Lower leg skin (tissue), 4 donors: ENCODE measurements at places on chromosomes 4 and X. TPM values are rescaled to one million over a fixed set of nuclear protein-coding genes. Genes with fewer than 3 reads are reported as not detected.
A peak's percentile ranks its signal among the peaks of the same experiment; 100 is the strongest.

DNA sequence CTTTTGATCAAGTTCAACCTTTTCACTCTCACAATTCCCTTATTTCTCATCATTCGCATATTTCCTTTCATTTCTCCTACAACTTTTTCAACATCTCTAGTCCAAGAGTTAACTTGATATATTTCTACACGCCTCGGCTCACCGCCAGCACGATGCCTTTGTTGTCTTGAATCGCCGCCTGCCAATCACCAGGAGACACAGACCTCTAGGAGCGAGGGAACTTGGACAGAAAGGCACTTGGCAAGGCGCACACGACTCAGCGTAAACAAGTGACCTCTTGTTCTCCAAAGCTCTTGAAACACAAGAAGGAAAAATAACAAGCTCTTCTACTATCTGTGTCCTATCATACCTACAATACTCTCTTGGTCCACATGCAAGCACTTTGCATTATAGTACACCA is 27.1 kb upstream of the RBMX start:
- peak; percentile 82 for DNase-seq

MSX1 gene
- 2.2 TPM for total RNA-seq

GRCh38 chrX:107730298-107730655 is 45.3 kb downstream of the TSC22D3 start:
- no peak for DNase-seq

DNA sequence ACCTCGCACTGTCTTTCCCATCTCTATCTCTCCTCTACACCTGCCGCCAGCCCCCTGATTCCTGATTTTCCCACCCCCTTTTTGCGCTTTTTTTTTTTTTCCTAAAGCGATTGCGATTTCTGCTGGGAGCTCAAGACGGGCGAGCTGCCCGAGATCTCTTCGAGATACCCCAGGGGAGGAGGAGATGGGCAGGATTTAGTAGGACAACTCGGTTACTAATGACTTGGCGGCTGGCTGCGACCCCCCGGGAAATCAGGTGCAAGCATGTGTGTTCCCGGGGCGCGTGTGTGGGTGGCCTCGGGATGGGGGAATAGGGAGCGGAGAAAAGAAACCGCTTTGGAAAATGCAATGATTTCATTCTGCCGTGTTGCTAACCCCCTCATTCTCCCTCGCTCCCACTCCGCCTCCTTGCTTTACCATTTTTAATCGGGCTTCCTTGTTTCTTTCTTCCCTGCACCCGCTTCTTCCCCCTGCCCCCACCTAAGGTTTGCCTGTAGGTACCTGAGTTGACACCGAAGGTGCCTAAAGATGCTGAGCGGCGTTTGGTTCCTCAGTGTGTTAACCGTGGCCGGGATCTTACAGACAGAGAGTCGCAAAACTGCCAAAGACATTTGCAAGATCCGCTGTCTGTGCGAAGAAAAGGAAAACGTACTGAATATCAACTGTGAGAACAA is 4.4 kb downstream of the SLITRK2 start:
- DNase-seq: no peak

DNA sequence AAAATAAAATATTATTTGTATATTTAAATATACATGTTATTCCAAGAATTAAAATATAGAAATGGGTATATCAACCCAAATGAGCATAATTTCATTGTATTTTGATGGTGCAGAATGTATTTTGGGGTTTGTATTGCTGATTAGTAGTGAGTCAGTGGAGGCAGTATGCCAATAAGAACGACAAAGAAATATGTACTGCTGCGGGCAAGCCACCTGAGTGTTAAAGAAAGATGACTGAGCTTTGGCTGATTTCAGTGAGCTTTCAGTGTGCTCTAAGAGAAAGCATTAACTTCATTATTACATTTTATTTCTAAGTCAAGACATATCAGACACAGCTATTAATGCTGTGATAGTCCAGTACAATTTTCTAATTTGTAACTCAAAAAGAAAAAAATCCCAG is 297.8 kb downstream of the ANK2 start:
- no peak for DNase-seq

ITM2A gene
- total RNA-seq: 15.8 TPM

- no peak for DNase-seq
These were observed 19.4 kb upstream of the SMIM31 start for GRCh38 chr4:164734484-164734883.

DNA sequence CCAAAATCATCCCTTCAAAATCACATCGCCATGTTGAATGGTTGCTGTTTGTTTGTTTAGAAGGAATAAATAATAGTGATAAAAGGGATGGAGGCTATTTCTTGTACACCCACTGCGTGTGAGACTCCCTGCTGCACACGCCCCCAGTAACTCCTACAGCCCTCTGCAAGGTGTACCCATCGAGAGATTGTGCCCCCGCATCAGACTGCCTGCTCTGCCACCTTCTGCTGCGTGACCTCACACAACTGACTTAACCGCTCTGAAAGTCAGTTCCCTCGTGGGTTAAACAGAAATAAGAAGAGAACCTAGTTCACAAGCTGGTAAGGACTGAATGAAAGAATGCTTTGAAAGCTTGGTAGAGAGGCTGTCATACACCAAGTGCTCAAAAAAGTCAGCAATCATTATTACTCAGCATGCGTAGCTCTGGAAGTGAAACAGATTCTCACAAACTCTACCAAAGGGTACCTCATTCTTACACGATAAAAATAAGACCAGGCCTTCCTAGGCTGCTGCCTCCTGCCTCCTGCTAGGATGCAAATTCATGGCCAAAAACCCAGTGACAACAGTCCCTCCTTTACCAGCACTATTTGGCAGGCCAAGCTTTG is 147.1 kb downstream of the CPEB2 start:
- no peak for DNase-seq

DNA sequence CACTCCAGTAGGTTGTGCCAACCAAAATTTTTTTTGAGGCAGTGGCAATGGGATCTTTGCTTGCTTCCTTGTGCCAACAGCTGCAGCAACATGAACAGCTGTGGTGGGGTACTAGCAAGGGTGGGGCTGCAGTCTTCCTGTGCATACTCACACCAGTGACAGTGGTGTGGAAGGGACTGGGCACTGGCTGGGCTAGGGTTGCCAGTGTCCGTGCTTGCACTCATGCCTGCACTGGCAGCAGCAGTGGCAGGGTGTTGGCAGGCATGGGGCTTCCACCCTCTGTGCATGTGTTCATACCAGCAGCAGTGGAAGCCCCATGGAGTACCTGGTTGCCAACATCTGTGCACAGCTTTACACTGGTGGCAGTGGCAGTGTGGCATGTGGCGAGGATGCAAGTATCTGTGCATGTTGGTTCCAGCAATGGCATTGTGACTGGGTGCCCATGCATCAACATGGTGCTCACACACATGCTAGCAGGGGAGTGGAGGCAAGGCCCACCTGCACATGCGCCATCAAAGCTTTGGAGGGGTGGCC is 1312.6 kb downstream of the PCDH18 start:
- DNase-seq: no peak

- no peak for DNase-seq
These were observed 41.9 kb upstream of the MXD4 start for GRCh38 chr4:2303686-2304320.

CLNK gene
- 0.17 TPM for total RNA-seq

- DNase-seq: no peak
These were observed 172.5 kb downstream of the HNRNPD start for GRCh38 chr4:82201303-82201702.

FDCSP gene
- not detected for total RNA-seq

GRCh38 chr4:139540161-139540560 is 15.9 kb downstream of the SETD7 start:
- DNase-seq: no peak

GRCh38 chr4:105194328-105195231 is 47.9 kb downstream of the TET2 start:
- DNase-seq: no peak

NPY1R gene
- total RNA-seq: 12.1 TPM

NOX1 gene
- total RNA-seq: not detected

- DNase-seq: peak; percentile 61
These were observed 17.7 kb downstream of the DOCK11 start for GRCh38 chrX:118513120-118513898.

DNA sequence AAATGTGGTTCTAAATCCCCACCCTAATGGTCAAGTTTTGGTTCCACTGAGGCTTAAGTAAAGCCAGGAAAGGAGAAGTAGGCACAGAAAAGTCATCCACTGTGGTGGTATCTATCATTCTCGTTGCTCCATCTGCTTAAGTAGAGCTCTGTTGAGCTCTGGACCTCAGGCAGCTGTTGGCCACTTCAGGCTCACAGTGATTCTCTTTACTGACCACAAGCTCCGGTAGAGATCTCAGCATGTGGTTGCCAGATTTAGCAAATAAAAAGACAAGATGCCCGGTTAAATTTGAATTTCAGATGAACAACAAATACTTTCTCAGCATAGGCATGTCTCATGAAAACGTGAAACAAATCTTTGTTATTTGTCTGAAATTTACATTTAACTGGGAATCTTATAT is 132.3 kb upstream of the PTCHD1 start:
- DNase-seq: no peak

DNA sequence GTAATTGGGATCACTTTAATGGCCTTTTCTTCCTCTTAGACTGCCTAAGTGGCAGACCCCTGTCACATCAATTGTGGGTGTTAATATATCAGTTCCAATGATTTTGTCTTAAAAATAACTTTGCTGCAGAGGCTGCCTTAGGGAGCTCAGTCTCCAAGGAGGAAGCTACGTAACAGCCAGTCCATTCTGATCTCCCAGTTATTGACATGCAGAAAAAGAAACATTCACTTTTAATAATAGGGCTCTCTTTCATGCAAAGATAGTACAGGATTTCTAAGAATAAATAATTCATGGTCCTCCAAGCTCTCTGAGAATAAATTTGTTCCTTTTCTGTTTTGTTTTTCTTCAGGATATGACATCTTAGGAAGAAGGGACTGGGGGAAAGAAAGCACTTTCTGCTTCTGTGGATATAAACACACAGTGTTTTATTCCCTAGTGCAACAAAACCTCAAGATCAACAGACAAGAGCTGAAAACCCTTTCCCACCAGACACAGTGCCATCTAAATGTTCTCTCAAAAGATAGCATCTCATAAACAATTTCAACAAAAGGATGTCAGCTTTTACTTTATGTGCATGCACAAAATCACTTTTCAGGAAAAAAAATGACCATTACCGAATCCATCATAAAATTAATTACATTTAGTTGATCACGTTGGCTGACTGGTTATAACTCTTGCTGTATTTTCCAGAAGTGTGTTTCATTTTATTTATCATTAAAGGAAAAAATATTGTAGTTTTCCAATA is 372.4 kb upstream of the SLC7A11 start:
- DNase-seq: no peak

GRCh38 chrX:71256051-71256450 is 2.1 kb upstream of the ZMYM3 start:
- DNase-seq: no peak

DNA sequence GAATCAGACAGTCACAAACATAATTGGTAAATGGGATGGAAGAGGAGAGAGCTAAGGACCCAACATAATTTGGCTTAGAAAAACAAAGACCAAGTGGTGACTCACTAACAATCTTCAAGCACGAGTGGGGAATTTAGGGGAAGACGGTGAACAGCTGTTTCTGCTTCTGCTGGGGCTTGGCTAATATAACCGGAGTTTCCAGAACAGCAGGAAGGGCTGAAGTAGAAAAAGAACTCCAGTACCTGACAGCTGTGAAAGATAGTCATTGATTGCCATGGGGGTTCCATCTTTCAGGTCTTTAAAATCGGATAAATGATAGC is 290.9 kb upstream of the LDB2 start:
- no peak for DNase-seq

ADGRG4 gene
- total RNA-seq: not detected

COX7B gene
- total RNA-seq: 199 TPM

DNA sequence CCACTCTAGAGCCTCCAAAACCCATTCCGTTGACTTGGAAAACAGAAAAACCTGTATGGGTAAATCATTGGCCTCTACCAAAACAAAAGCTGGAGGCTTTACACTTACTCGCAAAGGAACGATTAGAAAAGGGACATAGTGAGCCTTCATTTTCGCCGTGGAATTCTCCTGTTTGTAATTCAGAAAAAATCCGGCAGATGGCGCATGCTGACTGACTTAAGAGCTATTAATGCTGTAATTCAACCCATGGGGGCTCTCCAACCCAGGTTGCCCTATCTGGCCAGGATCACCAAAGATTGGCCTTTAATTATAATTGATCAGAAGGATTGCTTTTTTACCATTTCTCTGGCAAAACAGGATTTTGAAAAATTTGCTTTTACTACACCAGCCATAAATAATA is 60.8 kb downstream of the ZNF732 start:
- no peak for DNase-seq

TRAM1L1 gene
- total RNA-seq: 1.3 TPM

ENPP6 gene
- not detected for total RNA-seq

DNA sequence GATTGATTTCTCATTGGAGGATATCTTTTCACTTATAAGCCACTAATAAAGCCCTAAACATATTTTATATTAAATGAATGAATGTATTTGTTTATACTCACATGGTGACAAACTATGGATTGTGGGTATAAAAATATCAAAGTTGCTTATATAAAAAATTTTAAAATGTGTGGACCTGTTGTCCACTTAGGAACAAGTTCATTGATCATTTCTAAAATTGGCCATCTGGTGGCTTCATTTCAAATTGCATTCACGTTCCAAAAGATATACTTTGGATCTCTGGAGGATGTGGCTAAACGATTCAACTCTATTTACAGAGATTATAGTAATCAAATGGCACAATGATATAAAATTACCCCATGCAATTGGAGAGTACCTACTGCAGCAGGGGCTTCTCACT is 32.5 kb downstream of the FSTL5 start:
- DNase-seq: no peak

TRIM2 gene
- total RNA-seq: 17.7 TPM

DNA sequence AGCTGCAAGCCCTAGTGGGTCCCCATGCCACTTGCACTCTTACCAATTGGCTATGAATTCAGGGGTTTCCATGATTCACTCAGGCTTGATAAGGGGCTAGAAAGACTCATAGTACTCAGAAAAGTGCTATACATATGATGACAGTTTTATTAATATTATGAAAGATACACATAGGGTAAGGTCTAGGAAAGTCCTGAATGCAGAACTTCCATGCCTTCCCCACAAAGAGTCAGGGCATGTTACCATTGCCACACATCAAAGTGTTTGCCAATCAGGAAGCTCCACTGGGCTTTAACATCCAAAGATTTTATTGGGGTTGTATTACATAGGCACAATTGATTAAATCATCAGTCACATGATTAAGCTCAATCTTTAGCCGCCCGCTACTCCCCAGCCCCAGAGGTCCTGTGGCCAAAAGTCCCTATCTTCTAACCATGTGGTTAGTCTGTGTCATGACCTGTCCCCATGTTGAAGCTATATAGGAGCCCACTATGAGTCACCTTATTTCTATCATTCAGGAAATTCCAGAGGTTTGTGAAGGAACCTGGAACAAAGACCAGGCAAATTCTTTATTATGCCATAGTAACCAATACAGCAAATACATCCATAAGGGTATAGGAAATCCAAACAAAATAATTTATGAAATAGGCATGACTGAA is 635.6 kb downstream of the STPG2 start:
- DNase-seq: no peak

- no peak for DNase-seq
These were observed 20.7 kb downstream of the QDPR start for GRCh38 chr4:17491196-17491595.

GRCh38 chrX:138691186-138691585 is 20.3 kb downstream of the FGF13 start:
- no peak for DNase-seq

- peak; percentile 74 for DNase-seq
These were observed at the start of gene BST1 for GRCh38 chr4:15702941-15703403. Gene BST1 (plus strand): TSS chr4:15703065. CDS start chr4:15703145, 80 bp downstream.
